ENCODE measurements at places on chromosomes 3 and 15.

DNA sequence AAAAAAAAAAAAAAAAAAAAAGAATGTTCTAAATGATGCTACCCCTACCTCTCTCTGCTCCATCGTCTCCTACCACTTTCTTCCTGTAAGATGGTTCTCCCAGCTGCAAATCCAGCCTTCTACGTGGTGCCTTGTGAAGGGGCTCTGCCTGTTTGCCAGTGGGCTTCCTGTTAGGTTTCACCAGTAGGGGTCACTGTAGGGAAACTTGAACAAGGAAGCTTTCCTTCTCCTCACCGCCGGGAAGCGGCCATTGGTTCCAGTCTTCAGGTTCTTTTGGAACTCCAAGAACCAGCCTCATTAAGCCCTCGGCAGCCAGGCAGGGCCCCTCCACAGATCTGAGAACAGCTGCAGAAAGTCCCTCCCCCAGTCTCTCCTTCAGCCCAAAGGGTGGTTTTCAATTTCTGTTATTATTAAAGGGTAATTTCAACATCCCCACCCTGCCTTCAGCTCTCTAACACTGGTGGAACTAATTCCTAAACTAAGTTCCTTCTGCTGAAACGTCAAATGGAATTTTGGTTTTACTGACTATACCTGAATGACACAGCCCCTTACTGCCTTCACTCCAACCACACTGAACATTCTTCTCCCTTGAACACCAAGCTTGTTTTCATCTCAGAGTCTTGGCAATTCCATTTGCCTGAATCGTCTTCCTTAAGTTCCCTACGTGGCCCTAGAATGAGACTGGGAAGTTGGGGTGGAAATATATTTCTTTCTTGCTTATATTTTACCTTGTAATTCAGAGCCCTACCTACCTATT lies 13.5 kb downstream of the MCCC1 start:
- no peak for DNase-seq

DNA sequence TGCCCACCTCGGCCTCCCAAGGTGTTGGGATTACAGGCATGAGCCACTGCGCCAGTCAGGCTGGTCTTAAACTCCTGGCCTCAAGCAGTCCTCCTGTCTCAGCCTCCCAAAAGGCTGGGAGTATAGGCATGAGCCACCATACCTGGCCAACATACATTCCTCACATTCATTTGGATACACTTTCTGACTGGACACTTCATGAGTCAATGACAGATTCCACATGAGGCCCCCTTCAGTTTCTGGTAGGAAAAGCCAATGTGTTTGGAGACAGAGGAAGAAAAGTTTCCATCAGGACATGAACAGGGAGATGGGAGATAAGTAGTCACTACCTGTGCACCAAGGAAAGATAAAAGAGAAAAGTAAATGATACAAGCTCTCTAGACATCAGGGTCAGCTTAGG lies 49.4 kb upstream of the GSK3B start:
- DNase-seq: no peak

DNA sequence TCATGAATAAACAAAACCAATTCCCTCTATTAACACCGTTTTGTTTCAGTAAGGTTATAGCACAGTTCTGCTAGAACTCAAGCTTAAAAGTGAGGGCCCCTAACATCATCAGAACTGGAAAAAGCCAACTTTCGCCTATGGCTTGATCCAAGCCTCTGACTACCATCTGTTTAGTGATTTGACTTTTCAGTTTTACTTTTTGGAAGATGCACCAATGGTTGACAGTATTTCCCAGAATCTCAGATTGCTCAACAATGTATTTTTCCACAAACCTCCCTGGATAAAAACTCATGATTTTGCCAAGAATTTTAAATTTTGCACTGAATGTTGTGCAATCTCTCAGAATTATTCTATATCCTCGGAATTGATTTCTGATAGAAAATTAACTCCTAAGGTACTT lies 190.7 kb downstream of the LSAMP start:
- no peak for DNase-seq

- no peak for DNase-seq
These were observed 54.7 kb upstream of the TAMM41 start for GRCh38 chr3:11901286-11901875.

DNA sequence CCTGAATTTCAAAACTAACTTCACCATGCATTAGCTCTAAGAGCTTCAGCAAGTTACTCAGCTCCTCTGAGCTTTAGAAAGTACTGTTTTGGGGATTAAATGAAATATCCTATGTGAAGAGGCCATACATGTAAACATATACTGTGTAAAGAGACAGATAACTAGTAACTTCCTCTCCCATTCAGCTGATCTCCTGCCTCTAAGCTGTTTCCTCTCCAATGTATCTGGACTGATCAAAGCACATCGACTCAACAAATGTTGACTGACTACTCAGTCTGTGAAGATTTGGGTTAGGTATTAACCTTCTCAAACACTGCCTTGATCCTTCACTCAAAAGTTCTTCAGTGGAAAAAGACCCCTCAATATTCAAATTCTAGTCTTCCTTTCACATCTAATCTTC lies 82.0 kb downstream of the BOC start:
- DNase-seq: no peak

DNA sequence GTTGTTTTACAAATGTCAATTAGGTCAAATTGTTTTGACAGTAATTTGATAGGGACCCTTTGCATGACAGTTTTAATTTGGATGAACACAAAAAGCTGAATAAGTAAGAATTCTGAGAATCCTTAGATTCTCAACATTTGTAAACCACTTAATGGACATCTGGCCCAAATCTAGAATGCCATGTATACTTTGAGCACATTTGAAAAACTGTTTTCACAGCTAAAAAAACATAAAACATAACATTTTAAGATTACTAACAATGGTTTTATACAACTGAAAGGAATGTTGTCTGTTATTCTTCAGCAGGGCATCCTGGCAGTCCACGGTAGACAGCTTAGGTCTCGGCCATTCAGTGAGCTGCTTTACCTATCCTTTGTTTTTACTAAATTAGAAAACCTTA lies 34.5 kb upstream of the TM2D3 start:
- DNase-seq: no peak

DNA sequence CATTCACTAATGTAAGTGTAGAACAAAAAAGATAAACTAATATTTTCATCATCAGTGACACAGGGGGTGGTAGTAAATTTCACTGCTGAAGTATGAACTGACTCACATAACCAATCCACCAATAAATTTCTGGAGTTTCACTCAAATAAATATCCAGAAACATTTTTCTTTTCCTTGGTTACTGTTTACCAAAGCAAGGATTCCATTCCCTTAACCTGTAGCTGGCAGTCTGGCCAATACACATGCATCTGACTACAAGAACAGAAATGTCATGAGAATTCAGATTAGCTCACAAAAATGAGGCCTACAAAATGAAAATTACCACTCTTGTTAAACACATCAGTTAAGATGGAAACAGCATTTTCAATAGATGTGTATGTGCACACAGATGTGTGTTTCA lies 80.3 kb downstream of the STAG1 start:
- no peak for DNase-seq

DNA sequence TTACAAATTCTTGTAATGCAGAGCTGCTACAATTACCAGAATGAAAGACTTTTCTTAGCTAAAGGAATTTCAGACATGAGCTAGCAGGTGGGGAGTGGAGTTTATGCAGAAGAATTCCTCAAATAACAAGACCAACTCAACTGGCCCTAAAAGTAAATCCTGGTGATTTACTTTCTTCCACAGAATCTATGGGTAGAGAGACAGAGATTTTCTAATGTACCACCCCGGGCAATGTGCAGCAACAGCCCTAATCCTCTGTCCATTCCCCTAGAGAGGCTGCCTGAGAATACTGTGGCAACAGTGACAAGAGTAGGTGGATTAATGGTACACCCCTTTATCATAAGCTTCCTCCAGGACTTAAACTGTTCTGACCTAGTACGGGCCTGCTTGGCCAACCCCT lies 55.2 kb downstream of the AQR start:
- DNase-seq: no peak

DNA sequence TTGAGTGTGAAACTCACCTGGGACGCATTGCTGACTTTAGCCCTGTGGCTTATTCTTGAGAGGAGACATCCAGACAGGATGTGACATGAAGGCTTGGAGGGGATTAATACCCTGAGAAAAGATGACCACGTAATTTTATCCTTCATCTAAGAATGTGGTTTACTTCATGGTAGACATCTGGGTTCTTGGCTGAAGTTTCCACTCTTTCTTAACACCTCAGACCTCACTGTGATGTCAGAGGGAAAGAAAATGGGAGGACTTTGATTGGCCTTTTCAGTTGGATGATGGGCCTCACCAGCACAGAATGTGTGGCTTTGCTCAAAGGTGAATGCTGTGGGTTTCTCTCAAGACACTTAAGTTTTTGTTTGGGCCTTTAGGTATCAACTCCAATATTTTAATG lies 16.5 kb downstream of the GORASP1 start:
- DNase-seq: no peak

DNA sequence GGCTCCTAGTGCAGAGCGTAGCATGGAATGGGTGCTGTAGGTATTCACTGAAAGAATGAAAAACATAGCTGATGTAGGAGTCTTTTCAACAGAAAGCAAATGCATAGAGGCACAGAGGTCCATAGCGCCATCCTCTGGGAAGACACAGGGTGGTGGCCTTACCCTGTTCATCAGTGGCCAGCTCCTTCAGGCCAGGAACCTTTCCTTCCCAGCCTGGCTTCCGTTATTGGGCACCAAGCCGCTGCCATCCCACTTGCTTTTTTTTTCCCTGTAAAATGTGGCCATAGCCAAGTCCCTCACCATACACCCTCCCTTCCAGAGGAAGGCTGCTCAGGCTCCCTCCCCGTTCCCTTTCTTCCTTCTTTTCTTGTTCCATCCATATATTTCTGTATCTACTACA lies 118.1 kb downstream of the ZNF621 start:
- DNase-seq: no peak

- DNase-seq: no peak
These were observed 64.2 kb upstream of the POLG start for GRCh38 chr15:89398896-89399237.

- DNase-seq: no peak
These were observed 107.5 kb upstream of the ARHGEF26 start for GRCh38 chr3:154013736-154014135.

DNA sequence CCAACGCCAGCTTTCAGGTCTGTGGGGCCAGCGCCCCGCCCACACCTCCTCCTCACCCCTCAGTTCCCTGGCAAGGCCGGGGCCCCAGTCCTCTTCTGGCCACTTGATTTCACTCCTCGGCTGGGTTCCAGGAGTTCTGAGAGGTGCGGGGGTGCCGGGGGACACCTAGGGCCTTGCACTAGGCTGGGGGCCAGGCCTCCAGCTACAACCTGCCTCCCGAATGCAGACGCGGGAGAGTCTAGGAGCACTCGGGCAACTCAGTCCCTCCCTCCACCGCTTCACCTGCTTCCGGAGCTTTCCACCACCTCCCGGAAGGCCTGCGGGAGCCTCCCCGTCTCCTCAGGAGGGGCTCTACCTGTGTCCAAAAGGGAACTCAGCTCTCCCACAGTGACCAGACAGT lies 35.6 kb downstream of the TNK2 start:
- no peak for DNase-seq

Measured in posterior cingulate gyrus (tissue), 11 donors.